ENCODE measurements at places on chromosomes 3 and 15.

GRCh38 chr3:38136393-38136776 is 542 bp downstream of the ACAA1 start:
- DNase-seq: no peak

DNA sequence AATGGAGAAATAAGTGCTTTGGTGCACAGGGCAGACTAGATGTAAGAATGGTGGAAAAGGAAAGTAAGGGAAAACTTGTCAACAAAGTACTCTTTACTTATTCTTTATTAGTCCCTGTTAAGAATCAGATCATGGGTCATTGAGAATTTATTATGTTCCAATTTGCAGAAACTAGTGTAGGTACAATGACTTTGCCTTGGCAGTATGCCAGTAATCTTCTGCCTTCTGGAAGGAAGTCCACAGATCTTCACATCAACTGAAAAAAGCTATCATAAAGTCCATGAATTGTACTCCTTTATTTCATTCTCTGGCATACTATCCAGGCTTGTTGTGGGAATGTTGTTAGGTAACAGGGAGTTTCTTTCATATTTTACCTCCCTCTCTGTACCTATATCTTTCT is 88.2 kb upstream of the FLNB start:
- DNase-seq: no peak

DNA sequence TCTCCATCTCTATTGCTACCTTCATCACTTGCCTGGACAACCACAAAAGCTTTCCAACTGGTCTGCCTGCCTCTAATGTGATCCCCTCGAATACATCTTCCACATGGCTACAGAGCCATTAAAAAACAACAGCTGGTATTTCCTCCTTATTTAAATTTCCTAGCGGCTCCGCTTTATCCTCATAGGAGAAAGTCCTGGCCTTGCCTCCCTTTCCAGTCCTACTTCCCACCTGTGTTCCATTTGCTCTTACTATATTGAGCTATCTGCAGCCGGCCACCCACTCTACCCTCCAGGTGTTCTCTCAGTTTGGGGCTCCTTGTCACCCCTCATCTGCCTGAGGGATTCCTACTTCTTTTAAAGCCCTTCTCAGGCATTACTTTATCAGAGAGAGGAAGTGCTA is 49.7 kb upstream of the TSPAN3 start:
- no peak for DNase-seq

GRCh38 chr3:161231861-161232260 is 10.8 kb downstream of the NMD3 start:
- DNase-seq: no peak

GRCh38 chr3:143334231-143334630 is 214.7 kb downstream of the CHST2 start:
- DNase-seq: no peak
